ENCODE measurements at places on chromosomes 4 and X. TPM values are rescaled to one million over a fixed set of nuclear protein-coding genes. Genes with fewer than 3 reads are reported as not detected.

The PDE6B gene
- 8.6 TPM for total RNA-seq

The LRP2BP gene
- total RNA-seq = 0.95 TPM

The GAGE12E gene
- total RNA-seq = not detected

The AFF2 gene
- total RNA-seq = 36.0 TPM

The TBC1D8B gene
- 14.6 TPM for total RNA-seq

The SYP gene
- total RNA-seq = 1.9 TPM

The RBMXL3 gene
- not detected for total RNA-seq

The DYNLT3 gene
- 65.8 TPM for total RNA-seq

The CTAG2 gene
- not detected for total RNA-seq

The RAB40AL gene
- 0.63 TPM for total RNA-seq

The MXRA5 gene
- 5.3 TPM for total RNA-seq

The SEPSECS gene
- 17.2 TPM for total RNA-seq

The TIGD4 gene
- 0.92 TPM for total RNA-seq

The MSX1 gene
- total RNA-seq = 1.2 TPM

The ADH1C gene
- 41.6 TPM for total RNA-seq

The TLR1 gene
- total RNA-seq = 16.6 TPM

The UBA1 gene
- 252 TPM for total RNA-seq

The CENPVL2 gene
- 0.17 TPM for total RNA-seq

The CSAG1 gene
- not detected for total RNA-seq

The PPEF2 gene
- total RNA-seq = not detected

The ARHGEF38 gene
- 20.4 TPM for total RNA-seq

The SULT1E1 gene
- 0.29 TPM for total RNA-seq

The NDNF gene
- total RNA-seq = 45.2 TPM

The ZDHHC15 gene
- total RNA-seq = 1.5 TPM

The SYNPO2 gene
- 735 TPM for total RNA-seq

The CT45A9 gene
- total RNA-seq = not detected

The PTTG2 gene
- total RNA-seq = 1.1 TPM

The FMR1NB gene
- not detected for total RNA-seq

The UBE2D3 gene
- 257 TPM for total RNA-seq

The MAGEA4 gene
- total RNA-seq = not detected

The GAB1 gene
- 47.9 TPM for total RNA-seq

The FATE1 gene
- 0.52 TPM for total RNA-seq

The SFRP2 gene
- total RNA-seq = 34.0 TPM

The FRG2 gene
- total RNA-seq = not detected

The ZBTB49 gene
- total RNA-seq = 5.8 TPM

The MAGEA2B gene
- total RNA-seq = not detected

The POU4F2 gene
- not detected for total RNA-seq

The ALPK1 gene
- 21.3 TPM for total RNA-seq

The ABCG2 gene
- 3.5 TPM for total RNA-seq

The PAGE3 gene
- total RNA-seq = not detected

The GPC3 gene
- total RNA-seq = 44.7 TPM

The CCNA2 gene
- 2.9 TPM for total RNA-seq

The CABS1 gene
- total RNA-seq = not detected

All from mucosa of gallbladder (tissue), 1 donor.